ENCODE measurements at places on chromosomes 13 and 19.

GRCh38 chr19:15118248-15118647, 11.0 kb downstream of the SYDE1 start:
- no peak for DNase-seq

DNA sequence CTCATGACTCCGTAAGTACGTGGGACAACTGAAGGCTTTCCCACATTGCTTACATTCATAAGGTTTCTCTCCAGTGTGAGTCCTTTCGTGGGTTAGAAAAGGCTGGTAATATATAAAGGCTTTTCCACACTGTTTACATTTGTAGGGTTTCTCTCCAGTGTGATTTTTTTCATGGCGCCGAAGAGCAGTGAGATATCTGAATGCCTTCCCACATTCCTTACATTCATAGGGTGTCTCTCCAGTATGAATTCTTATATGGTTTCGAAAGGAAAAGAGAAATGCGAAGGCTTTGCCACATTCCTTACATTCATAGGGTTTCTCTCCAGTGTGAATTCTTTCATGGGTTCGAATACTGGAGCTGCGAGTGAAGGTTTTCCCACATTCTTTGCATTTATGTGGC, 29.5 kb downstream of the ZNF490 start:
- no peak for DNase-seq

- no peak for DNase-seq
Observed at GRCh38 chr19:38904581-38905539, 5.1 kb downstream of the NFKBIB start.

GRCh38 chr13:101714195-101714594, 261.7 kb downstream of the ITGBL1 start:
- no peak for DNase-seq

DNA sequence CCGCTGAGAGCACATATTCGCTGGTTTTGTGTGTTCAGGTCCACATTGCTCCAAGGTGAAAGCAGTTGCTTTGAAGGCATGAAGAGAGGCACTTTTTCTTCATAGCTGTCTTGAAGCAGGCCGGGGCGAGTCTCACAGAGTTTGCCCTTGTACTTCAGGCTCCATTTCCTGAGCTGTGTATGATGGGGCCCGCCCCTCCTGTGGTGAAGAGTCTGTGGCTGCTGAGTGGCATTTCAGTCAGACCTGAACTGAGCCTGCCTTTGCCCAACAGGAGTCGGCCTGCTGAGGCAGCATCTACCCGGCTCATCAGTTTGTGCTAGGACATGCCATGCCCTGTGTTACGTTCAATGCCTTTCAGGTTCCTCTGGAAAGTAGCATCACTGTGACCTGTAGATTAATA, 44.4 kb upstream of the C1QTNF9 start:
- DNase-seq, result no peak

DNA sequence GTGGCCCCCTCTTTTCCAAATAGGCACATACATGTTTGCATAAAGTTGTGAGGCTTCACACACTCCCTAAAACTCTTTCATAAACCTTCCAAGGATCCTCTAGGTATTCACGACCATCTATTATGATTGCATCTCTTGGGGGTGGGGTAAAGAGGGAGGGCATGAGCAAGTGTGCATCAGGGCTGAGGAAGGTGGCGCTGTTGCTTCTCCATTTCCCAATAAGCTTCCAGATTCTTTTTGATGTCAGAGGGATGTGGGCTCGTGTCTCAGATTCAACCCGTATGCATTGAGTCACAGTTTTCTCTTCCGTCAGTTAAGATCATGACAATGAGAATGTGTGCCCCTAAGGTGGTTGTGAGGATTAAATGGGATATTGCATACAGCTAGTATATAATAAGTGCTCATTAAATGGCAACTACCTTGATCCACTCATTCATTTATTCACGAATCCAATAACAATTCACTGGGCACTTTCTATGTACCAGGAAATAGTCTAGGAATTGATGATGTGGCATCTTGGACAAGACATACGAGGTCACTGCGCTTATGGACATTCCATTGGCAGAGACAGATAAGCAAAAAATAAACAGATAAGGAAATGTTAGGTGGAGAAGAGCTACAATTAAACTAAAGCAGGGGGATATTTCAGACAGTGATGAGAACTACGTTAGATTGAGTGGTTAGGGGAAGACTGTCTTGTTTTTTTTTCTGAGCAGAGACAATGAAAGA, 10.3 kb downstream of the CYP2B6 start:
- DNase-seq, result no peak

- DNase-seq, result no peak
Observed at GRCh38 chr13:48333976-48334375, 30.4 kb downstream of the RB1 start.
